ENCODE measurements at places on chromosomes 11 and 22.

DNA sequence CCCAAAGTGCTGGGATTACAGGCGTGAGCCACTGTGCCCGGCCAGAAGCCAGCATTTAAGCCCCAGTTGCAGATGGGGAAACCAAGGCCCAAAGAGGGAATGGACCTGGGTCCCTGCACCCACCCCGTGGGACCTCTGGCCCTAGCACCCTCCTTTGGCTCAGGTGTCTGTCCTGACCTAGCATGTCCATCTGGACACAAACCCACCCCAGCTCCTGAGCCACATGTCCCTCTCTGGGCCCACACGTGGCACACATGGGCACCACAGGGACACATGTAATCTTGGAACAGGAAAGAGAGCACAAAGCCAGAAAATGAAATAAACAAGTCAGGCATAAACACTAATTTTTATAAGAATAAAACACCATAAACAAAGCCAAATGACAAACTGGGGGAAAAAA, 9.6 kb downstream of the GGT5 start:
- no peak for DNase-seq

GRCh38 chr22:39283322-39284141, 35.9 kb downstream of the RPL3 start:
- DNase-seq: no peak

GRCh38 chr11:77444261-77444660, 29.6 kb downstream of the PAK1 start:
- no peak for DNase-seq

GRCh38 chr22:25101501-25101900, 98.2 kb upstream of the CRYBB3 start:
- no peak for DNase-seq

Data from activated naive CD4-positive, alpha-beta T cell (primary cell).